Uterine smooth muscle cell (primary cell): ENCODE measurements at places on chromosomes 13 and 19. TPM values are rescaled to one million over a fixed set of nuclear protein-coding genes. Genes with fewer than 3 reads are reported as not detected.

The NLRP8 gene
- total RNA-seq = not detected in 2 replicates

The OR7D2 gene
- total RNA-seq = under 0.01 and 0.12 TPM in 2 replicates

The FARP1 gene
- 27.1 and 34.0 TPM in 2 replicates for total RNA-seq

The PRR19 gene
- total RNA-seq = 0.37 and 0.55 TPM in 2 replicates

The ZNF555 gene
- total RNA-seq = 5.9 and 12.1 TPM in 2 replicates

The ZNF284 gene
- total RNA-seq = 2.4 and 2.9 TPM in 2 replicates

The ZNF653 gene
- 8.2 and 10.6 TPM in 2 replicates for total RNA-seq

The ZNF575 gene
- 0.11 and 0.37 TPM in 2 replicates for total RNA-seq

The GRIK5 gene
- total RNA-seq = 0.44 and 0.87 TPM in 2 replicates

The PTPRH gene
- total RNA-seq = 7.4 and 15.3 TPM in 2 replicates

The GAPDHS gene
- total RNA-seq = not detected in 2 replicates

The FAM124A gene
- total RNA-seq = 1.5 and 2.2 TPM in 2 replicates

The APBA3 gene
- total RNA-seq = 19.6 and 20.5 TPM in 2 replicates

The ZGLP1 gene
- 0.22 and 0.87 TPM in 2 replicates for total RNA-seq

The C2CD4C gene
- 0.33 and 0.37 TPM in 2 replicates for total RNA-seq

The SBK2 gene
- total RNA-seq = 0.11 and 1.5 TPM in 2 replicates

The C3 gene
- total RNA-seq = 0.22 and 0.25 TPM in 2 replicates

The PGLYRP2 gene
- not detected in 2 replicates for total RNA-seq

The MCEMP1 gene
- total RNA-seq = not detected in 2 replicates

The SETDB2 gene
- total RNA-seq = 11.7 and 15.1 TPM in 2 replicates

The CYP4F8 gene
- under 0.01 TPM in 1 of 2 replicates, not detected in the other for total RNA-seq

The DMAC2 gene
- total RNA-seq = 42.5 and 44.4 TPM in 2 replicates

The POSTN gene
- total RNA-seq = 13.1 and 38.5 TPM in 2 replicates

The CEACAM20 gene
- not detected in 2 replicates for total RNA-seq

The IL12RB1 gene
- total RNA-seq = not detected in 2 replicates

The CFAP97D2 gene
- not detected in 2 replicates for total RNA-seq

The BST2 gene
- total RNA-seq = 0.77 and 2.1 TPM in 2 replicates

The CERS1 gene
- 0.89 and 1.1 TPM in 2 replicates for total RNA-seq

The HSPB6 gene
- total RNA-seq = 49.6 and 161 TPM in 2 replicates

The DHPS gene
- total RNA-seq = 65.7 and 70.2 TPM in 2 replicates

The LHFPL6 gene
- 42.9 and 54.1 TPM in 2 replicates for total RNA-seq

The UQCR11 gene
- total RNA-seq = 32.5 and 47.6 TPM in 2 replicates

The SLC6A16 gene
- total RNA-seq = under 0.01 TPM in 2 replicates

The NCR1 gene
- total RNA-seq = not detected in 2 replicates

The EMP3 gene
- total RNA-seq = 67.6 and 92.0 TPM in 2 replicates

The LRRC8E gene
- total RNA-seq = 9.2 and 10.7 TPM in 2 replicates
